ENCODE measurements at places on chromosomes 16 and 17. TPM values are rescaled to one million over a fixed set of nuclear protein-coding genes. Genes with fewer than 3 reads are reported as not detected.

DNA sequence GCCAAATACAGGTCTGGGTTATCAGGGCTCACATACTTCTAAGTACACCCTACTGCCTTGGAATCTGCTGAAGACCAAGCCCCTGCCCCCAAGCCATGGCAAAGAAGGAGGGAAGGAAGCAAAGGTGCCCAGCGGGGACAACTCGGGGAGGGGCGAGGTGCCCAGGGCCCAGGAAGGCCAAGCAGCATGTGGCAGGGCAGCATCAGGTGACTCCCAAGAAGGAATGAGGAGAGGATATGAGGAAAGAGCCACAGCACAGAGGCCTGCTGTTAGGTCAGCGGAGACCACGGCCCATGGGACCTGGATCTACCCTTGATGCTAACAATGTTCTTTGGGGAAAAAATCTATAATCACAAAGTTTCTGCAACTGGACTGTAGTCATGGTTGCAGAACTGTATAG, 142.6 kb upstream of the CRHR1 start:
- H3K27me3 ChIP-seq: no peaks in the 10 kb centered on the region
- H3K4me1 ChIP-seq: peaks cover 5% of the 10 kb centered on the region
- DNase-seq: no peak
- peaks cover 4% of the 10 kb centered on the region for H3K36me3 ChIP-seq

The CCT6B gene
- total RNA-seq: 1.8 TPM

- DNase-seq: peak; percentile 85
- peaks cover 11% of the 10 kb centered on the region for H3K36me3 ChIP-seq
- peaks cover 4% of the 10 kb centered on the region for H3K27me3 ChIP-seq
Observed at GRCh38 chr17:44219108-44219615, 313 bp downstream of the UBTF start.

GRCh38 chr17:17220529-17220928, 14.4 kb upstream of the PLD6 start:
- peaks cover 18% of the 10 kb centered on the region for H3K36me3 ChIP-seq
- no peak overlapping the region for H3K4me3 ChIP-seq
- no peak for DNase-seq
- no peaks in the 10 kb centered on the region for H3K4me1 ChIP-seq
- no peaks in the 10 kb centered on the region for H3K27me3 ChIP-seq

DNA sequence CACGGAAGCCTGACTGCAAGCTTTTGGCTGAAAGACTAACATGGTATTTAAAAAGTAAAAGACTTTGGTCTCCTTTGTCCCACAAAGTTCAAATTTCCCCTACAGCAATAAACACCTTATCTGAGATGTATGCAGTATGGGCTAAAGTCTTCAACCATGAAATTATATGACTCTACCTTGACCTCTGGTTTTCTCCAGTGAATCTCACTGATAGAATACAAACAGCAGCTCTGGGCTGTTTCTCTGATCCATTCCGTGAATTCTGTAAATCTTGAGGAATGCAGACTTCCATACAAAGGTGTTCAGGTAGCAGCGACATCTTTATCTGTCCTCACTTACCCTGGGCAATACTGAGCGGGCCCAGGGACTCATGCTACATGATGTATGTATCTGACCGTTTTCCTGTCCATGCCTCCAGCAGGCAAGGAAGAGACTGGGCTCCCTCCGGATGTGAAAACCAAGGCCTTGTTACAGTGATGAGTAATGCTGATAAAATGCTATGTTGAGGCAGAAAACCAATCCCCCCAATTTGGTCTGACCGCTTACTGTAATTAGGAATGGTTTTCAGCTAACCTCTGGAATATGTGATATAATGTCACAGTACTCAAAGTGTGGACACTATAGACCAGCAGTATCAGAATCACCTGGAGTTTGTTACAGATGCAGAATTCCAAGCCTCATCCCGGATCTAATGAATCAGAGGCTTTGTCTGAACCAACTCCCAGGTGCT, 589.8 kb downstream of the HS3ST4 start:
- H3K4me1 ChIP-seq: no peaks in the 10 kb centered on the region
- H3K27ac ChIP-seq: no peak overlapping the region
- H3K27me3 ChIP-seq: no peaks in the 10 kb centered on the region
- no peak for DNase-seq
- no peak overlapping the region for H3K4me3 ChIP-seq
- H3K36me3 ChIP-seq: no peaks in the 10 kb centered on the region

DNA sequence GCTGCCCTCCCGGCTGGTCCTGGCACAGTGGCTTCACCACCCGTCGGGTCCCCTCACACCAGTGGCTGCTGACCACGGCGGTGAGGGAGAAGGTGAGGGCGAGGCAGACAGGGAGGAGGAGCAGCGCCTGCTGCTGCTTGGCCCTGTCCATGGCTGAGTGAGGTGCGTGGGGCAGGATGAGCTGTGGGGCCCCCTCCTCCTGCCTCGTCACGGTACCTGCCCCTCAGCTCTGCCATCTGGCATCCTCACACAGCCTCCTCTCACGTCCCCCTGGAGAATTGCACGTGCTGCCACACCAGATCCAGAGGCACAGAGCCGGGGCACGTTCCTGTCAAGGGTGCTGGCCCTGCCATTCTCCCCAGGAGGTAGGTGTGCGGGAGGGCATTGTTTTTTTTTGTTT, at the start of gene GSG1L2:
Gene GSG1L2 (minus strand): TSS at position 159 of the 400 bp plus-strand sequence. CDS start 8 bp downstream, at position 151.
- peaks cover 20% of the 10 kb centered on the region for H3K27me3 ChIP-seq
- no peaks in the 10 kb centered on the region for H3K36me3 ChIP-seq
- no peaks in the 10 kb centered on the region for H3K4me1 ChIP-seq
- H3K4me3 ChIP-seq: no peak within 1 kb of the TSS

DNA sequence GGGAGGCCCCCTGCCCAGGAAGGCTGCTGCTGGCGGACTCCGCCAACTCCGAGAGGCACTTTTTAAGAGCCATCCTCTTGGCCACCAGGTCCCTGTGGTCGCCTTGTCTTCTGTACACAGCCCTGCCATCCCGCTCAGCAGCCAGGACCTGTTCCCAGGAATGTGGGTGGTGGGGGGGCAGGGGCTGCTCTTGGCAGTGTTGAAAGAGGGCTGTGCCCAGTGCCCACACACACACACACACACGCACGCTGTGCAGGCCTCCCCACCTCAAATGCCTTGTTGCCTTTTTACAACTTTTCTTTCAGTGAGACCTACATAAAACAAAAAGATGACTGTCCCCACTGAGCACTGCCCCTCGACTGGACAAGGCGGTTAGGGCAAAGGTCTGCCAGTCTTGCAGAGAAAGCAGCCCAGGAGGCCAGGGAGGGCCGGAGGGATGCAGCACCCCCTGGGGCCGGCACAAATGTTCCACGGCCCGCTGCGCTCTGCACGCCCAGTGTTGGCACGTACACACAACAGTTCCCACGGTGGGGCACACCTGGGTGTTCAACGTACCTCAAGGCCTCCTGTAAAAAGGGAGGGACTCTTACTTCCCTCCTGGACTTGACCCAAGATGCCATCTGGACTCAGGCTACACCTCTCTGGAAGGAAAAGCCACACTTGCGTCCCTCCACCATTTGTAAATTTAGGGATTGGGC, 18.5 kb upstream of the PITPNA start:
- no peaks in the 10 kb centered on the region for H3K4me1 ChIP-seq
- no peak overlapping the region for H3K4me3 ChIP-seq
- no peak for DNase-seq

GRCh38 chr17:83083368-83084201, 4.2 kb downstream of the METRNL start:
- H3K4me1 ChIP-seq: peaks cover 40% of the 10 kb centered on the region
- no peak for DNase-seq
- peak overlapping the region; percentile 97 for H3K27ac ChIP-seq
- H3K4me3 ChIP-seq: peak overlapping the region; percentile 89

The GRAPL gene
- not detected for total RNA-seq

DNA sequence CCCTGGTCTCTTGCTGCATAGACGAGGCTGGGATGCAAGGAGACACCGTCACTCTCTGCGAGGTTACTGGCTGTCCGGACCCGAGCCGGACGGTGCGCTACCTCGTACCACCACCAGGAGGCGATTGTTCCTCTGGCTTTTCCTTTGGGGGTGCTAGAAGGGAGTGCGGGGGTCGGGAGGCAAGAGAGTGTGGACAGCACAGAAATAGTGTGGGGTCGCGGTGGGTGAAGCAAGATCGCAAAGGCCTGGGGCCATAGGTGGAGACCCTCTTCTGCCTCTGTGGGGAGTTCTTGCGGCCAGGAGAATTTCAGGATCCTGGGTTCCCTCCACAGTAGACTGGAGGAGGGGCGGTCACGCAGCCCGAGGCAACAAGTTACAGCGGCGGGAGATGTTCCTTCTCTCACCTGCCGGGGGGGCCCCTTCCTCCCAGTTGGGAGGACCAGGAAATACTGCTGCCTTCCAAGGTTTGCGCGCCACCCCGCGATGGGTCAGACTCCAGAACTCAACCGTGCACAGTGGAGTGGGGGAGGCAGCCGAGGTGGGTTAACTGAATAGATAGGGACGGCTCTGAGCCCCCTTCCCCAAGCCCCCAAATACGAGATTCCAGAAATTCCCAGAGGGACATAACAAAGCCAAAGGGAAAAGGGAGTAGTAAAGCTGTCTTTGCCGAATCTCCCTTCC, 6.9 kb downstream of the PHOSPHO1 start:
- DNase-seq: peak; percentile 83
- peaks cover 73% of the 10 kb centered on the region for H3K27me3 ChIP-seq
- peak overlapping the region; percentile 69 for H3K4me3 ChIP-seq
- H3K4me1 ChIP-seq: peaks cover 12% of the 10 kb centered on the region
- H3K27ac ChIP-seq: no peak overlapping the region
- no peaks in the 10 kb centered on the region for H3K36me3 ChIP-seq

DNA sequence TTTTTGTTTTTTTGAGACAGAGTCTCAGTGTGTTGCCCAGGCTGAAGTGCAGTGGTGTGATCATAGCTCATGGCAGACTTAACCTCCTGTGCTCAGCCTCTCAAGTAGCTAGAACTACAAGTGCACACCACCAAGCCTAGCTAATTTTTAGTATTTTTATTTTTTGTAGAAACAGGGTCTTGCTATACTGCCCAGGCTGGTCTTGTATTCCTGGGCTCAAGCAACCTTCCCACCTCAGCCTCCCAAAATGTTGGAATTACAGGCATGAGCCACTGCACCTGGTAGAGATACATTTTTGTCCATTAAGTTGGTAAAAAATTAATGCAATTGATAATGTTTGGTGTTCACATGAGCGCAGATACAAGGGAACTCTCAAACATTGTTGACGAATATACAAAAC, 22.2 kb upstream of the SRCIN1 start:
- no peaks in the 10 kb centered on the region for H3K27me3 ChIP-seq
- no peaks in the 10 kb centered on the region for H3K36me3 ChIP-seq
- no peaks in the 10 kb centered on the region for H3K4me1 ChIP-seq
- DNase-seq: no peak
- H3K4me3 ChIP-seq: no peak overlapping the region

GRCh38 chr17:31869797-31870568, 10.9 kb upstream of the COPRS start:
- H3K27me3 ChIP-seq: no peaks in the 10 kb centered on the region
- no peak overlapping the region for H3K27ac ChIP-seq
- H3K36me3 ChIP-seq: peaks cover 12% of the 10 kb centered on the region
- DNase-seq: no peak

The MAF gene
- 33.0 TPM for total RNA-seq

The MFAP4 gene
- total RNA-seq: 2.6 TPM

Measured in type B pancreatic cell (in vitro differentiated cells).